Stimulated activated CD8-positive, alpha-beta memory T cell treated with anti-CD3 and anti-CD28 coated beads, Interleukin-12 subunit alpha, Interleukin-12 subunit beta, amount 100 ng/mL, for 4 hours (primary cell): ENCODE measurements at places on chromosomes 1 and 21.

DNA sequence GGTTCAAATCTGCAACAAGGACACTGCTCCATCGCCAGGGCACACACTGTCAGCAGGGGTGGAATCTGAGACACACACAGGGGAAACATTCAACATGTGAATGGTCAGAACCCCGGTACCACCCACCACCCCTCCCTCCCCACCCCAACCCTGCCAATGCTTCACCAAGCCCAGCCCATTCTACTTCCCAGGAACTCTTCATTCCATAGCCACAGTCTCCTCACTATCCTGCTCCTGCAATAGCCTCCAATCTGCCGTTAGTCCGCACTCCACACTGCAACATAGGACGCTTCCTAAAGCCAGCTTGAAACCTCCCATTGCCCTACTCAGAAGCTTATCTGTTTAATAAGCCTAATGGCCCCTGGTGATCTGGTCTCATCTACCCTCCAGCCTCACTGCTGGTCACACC, 7.5 kb upstream of the RAB3B start:
- DNase-seq: no peak

GRCh38 chr1:2415337-2415736, 3.0 kb upstream of the PEX10 start:
- no peak for DNase-seq

DNA sequence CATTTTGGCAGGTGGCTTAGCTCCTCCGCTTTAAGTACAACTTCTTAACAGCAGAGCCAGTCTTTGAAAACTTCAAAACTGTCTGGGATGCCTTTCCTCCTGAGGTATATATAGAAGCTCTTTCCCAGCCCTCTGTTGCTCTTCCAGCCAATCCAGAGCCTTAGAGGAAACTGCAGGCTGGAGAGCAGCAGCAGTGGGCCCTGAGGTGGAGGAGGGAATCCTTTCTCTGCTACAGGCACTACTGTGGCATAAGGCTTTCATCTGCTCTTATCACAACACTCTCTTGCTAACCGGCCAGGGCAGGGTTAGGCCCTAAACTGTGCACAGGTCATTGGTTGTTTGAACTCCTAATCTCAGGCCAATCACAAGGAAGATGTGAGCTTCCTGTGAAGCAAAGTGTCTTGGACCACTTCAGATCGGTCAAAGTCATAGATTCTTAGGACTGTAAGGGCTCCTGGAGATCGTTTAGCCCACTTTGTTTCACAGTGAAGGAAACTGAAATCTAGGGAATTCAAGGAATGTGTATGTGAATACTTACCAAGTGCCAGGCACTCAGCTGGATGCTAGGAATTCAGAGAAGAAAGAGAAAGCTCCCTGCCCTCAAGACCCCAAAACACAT, at the start of gene RGS5:
Gene RGS5 (minus strand): TSS at position 84 of the 619 bp plus-strand sequence. CDS start 81 bp downstream, at position 3.
- DNase-seq: no peak

DNA sequence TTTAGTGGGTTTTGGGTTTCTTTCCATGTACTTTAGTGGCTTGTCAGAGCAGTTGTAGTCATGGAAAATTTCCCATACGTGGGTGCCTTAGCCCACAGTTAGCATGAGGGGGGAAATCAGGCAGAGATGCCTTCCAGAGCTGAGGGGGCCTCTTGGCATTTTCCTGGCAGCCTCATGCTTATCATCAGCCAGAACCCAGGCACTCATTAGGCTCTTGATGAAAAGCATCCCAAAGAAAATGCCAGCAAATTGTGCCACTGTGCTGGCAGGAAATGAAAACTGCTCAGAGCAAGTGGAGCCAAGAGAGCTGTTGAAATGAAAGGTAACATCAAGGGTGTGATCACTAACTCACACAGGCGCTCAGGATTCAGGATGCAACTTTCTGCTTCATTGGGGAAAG, 128.0 kb downstream of the TNNI3K start:
- DNase-seq: no peak

GRCh38 chr1:47990286-47990685, 6.9 kb downstream of the TRABD2B start:
- DNase-seq: no peak
